AG10803 (cell line): ENCODE measurements at places on chromosomes 1 and 21.

DNA sequence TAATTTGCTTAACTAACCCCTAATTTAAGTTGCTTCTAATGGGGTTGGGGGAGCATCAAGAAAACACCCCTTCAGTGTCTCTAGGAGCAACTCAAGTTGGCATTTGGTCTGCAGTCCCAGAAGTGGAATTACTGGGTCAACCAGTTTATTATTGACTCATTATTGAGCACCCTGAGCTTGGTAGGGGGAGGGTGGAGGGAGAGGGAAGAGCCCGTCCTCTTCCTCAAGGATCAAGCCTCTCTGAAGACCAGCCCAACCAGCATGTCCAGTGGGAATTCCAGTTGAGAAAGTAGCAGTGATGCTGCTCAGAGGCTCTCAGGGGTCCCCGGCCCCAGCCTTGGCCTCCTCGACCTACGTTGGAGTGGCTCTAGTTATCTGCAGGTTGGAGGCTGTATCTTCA lies 2.1 kb upstream of the PLA2G2F start:
- DNase-seq, result no peak

GRCh38 chr1:94608852-94609530 lies 67.4 kb upstream of the F3 start:
- DNase-seq, result no peak

DNA sequence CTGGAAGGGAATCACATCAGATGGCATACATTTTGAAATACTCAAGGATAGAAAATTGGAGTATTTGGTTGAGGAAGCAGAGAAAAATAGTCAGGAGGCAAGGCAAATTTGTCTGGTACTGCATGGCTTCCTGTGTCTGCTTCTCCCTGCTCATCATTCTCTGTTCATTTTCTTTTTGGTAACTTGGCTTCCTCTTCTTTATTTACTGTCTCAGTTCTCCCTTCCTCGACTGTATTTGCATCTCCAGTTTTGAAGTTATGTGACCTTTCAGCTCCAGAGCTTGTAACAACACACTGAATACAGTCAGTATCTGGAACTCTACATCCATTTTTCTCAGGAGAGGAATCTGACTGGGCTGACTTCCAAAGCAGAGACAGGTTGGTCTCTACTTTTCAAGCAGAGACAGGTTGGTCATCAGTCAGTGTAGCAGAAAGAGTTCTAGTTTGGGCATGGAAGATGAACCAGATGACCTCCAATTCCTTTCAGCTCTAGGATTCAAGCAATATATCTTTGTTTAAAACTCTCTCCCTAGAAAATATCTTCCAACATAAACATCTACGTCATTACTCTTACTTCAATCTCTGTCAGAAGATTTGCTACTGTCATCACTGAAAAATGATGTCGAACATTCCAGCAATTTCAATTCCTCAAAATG lies 571.2 kb downstream of the ADGRL2 start:
- DNase-seq, result no peak

- DNase-seq, result peak; percentile 92
These were observed 1.6 kb downstream of the DDI2 start for GRCh38 chr1:15618655-15619525.

GRCh38 chr1:178916448-178917174 lies 45.7 kb upstream of the ANGPTL1 start:
- no peak for DNase-seq

DNA sequence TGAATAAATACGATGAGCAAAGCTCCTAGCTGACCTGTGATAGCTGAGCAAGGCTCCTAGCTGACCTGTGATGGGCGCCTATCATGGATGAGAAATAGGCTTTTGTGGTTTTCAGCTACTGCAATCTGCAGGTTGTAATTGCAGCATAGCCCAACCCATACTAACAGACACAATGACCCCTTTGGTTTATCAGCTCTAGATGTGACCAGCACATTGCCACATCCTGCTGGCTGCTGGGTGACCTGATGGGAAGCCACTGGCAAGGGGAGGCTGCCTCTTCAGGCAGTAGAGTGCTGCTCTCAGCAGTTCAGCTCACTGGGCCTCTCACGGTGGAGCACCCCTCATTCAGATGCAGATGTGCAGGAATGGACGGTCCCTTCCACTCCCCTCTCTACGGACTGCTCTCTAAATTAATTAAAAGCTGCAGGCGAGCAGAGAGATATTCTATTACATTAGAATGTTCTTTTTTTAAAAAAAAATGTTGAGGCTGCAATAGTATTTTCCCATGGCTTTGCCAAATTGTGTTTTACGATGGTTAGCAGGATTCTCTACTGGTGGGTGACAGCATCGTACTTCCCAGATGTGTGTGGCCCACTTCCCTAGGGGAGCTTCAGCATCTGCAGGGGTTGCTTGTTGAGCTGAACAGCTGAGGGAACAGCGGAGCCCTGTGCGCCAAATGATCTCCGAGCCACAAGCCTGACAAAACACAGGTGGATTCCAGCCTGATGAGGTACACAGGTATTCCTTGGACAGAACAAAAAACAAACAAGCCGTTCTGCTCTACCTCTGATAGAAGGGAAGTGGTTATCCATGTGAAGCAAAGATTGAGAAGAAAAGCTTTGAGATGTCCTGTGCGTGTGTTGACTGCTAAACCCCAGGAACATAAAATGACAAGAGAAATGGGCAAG lies 65.0 kb downstream of the SYT6 start:
- no peak for DNase-seq

DNA sequence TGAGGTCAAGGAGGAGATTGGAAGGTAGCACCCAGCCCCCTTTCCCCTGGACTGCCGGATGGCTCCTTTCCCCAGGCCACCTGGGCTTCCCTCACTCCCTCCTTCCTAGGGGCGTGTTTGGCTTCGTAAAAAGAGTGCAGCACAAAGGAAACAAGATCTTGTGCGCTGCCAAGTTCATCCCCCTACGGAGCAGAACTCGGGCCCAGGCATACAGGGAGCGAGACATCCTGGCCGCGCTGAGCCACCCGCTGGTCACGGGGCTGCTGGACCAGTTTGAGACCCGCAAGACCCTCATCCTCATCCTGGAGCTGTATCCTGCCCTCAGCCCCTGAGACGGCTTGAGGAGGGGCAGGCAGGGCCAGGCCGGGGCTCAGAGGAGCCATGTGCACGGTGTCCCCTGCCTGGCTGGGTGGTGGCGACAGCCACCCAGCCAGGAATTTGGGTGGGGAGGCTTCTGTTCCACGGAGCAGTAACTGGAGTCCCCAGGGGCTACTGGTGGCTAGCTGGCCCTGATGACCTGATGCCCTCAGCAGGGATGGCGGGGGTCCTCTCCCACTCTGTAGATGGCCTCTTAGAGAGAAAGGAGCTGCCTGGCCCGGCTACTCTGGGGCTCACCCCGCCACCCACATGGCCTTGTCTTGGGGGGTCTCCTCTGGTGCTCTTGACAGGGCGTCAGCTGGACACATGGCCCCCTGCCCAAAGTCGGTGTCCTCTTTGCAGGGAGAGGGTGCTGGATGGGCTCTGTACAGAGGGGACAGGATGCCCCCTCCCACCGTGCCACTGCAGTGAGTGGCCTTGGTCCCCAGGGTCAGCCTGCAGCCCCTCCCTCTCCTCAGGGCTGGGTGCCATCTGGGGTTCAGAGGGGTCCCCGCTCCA lies 39.5 kb downstream of the TRIM11 start:
- no peak for DNase-seq

GRCh38 chr1:56225964-56226815 lies 353.2 kb downstream of the PLPP3 start:
- no peak for DNase-seq

GRCh38 chr1:223776075-223776814 lies 63.9 kb downstream of the CAPN2 start:
- DNase-seq, result peak; percentile 69
